ENCODE measurements at places on chromosomes 3 and 15. TPM values are rescaled to one million over a fixed set of nuclear protein-coding genes. Genes with fewer than 3 reads are reported as not detected.

The RGMA gene
- total RNA-seq, result 7.2 TPM

GRCh38 chr3:160195106-160195505 is 30.1 kb upstream of the C3orf80 start:
- DNase-seq, result no peak

GRCh38 chr3:141840737-141841544 is 35.5 kb upstream of the ATP1B3 start:
- no peak for DNase-seq

GRCh38 chr3:185311991-185312390 is 50.9 kb upstream of the MAP3K13 start:
- DNase-seq, result no peak

GRCh38 chr15:97525809-97526208 is 434.7 kb upstream of the ARRDC4 start:
- no peak for DNase-seq

GRCh38 chr15:79051941-79052731 is 38.4 kb downstream of the RASGRF1 start:
- DNase-seq, result no peak

DNA sequence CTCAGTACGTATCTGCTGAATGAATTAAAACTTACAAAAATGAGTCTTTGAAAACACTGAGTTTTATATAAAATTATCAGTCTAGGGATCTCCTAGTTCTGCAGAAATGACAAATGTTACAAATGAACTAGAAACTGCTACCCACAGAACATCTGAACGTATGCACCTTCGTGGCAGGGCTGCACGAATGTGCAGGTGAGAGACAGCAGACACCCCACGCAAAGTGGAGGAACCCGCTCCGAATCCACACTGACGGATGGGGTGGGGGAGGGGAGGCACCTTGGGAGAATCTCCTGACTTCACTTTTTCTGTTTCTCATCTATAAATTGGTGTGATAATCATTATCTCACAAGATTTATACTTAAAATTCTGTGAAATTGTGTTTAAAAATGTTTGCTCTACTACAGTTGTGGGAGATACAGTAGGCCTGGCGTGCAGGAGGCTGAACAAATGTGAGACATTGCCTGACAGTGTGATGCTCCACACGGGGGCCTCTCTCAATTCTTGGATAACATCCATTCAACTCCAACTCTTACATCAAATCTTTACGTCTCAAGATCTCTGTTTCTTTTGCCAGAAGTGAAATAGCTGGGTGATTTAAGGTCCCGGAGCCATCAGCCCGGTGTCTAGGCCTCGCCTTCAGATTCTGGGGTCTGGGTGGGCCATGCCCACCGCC is 86.9 kb downstream of the ATP10A start:
- peak; percentile 55 for DNase-seq
